Adrenal gland (tissue), 19 donors: ENCODE measurements at places on chromosomes 7 and 10. TPM values are rescaled to one million over a fixed set of nuclear protein-coding genes. Genes with fewer than 3 reads are reported as not detected.

Gene ADCY1
- total RNA-seq: 7.8 TPM

Gene TFPI2
- 87.8 TPM for total RNA-seq

Gene NUDT5
- total RNA-seq: 48.1 TPM

- no peak for DNase-seq
Measured at GRCh38 chr10:4652111-4653010, 173.6 kb upstream of the AKR1E2 start.

DNA sequence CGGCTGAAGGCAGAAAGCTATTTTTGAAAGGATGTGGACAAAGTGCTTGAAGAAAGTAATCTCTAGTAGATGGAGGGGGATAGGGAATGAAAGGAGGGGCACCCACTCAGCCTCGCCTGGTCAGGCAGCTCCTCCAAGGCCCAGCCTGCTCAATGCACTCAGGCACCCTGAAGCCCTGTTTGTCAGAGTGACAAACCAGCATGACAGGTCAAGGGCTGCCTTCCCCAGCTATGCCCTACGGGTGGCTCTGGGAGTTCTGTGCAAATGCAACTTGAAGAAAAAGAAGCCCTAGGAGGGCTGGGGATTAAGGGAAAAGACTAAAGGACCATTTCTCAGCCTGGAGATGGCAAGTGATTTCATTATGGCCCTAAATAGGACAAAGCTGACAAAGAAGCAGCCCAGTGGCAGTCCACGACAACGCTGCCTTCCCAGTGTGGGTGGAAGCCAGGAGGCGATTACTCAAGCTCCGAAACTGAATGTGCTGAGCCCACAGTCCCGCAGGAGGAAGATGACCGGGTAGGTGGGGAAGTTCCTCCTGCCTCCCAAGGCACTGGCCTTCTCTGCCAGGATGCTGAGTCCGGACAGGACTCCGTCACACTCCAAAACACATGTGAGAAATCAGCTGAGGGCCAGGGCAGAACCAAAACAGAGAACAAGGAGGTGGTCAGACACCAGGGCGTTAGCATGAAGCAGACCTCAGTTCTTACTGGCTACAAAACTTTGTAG is 16.3 kb downstream of the LIPA start:
- peak; percentile 77 for DNase-seq

GRCh38 chr10:6840766-6841165 is 260.7 kb upstream of the PRKCQ start:
- DNase-seq: no peak

GRCh38 chr7:572416-573268 is 53.0 kb upstream of the PDGFA start:
- DNase-seq: no peak

- DNase-seq: no peak
Measured at GRCh38 chr10:49170632-49171325, 17.4 kb downstream of the TMEM273 start.

DNA sequence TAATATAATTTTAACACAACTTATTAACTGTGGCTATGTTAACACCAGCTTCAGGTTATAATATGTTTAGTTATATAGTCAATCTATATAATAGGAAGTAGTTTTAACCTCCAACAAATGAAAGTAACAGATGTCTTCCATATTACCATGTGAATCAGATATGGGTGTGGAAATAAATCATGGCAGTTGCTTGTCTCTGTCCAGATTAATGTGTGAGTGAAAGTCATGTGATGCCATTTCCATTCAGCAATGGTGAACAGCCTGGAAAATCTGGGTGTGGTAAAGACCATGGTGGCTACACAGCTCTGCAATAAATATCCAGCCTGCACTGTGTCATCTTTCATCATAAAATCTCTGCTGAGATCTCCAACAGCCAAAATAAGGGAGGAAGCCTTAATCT is 27.8 kb downstream of the HEPACAM2 start:
- DNase-seq: no peak

DNA sequence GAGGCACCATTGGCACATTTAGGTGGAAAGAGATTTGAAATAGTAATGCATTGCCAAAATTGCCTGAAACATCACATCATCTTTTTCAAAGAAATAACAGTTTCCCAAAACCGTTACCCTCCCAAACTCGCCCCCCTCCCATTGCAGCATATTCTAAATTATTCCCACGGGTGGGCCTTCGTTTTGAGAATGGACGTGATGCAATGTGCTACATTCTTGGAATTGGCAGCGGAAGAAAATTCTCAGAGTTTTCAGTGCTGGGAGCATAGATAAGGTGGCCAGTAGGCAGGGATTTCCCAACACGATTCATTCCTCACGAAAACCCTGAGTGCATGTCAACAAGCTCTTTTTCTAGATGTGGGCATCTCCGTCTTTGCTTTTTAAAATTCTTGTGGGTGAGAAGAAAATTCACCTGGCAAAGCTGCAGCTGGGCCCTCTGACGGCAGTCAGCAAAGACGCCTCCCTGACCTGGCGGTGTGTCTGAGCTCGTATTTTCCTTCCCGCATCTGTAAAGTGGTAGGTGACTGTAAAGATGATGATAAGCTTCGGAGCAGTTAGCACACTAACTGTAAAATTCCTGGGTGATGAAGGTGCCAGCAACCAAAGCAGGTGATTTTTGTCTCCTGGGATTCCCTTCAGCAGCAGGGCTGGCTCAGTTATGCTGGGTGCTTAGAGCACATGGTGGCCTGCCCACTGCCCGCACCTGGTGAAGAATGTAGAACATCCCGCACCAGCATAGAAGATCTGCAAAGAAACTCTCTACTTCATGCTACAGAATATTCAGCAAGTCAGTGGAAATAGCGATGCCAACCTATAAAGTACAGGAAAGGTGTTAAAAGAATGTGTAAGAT is 141.9 kb upstream of the KLF6 start:
- no peak for DNase-seq

DNA sequence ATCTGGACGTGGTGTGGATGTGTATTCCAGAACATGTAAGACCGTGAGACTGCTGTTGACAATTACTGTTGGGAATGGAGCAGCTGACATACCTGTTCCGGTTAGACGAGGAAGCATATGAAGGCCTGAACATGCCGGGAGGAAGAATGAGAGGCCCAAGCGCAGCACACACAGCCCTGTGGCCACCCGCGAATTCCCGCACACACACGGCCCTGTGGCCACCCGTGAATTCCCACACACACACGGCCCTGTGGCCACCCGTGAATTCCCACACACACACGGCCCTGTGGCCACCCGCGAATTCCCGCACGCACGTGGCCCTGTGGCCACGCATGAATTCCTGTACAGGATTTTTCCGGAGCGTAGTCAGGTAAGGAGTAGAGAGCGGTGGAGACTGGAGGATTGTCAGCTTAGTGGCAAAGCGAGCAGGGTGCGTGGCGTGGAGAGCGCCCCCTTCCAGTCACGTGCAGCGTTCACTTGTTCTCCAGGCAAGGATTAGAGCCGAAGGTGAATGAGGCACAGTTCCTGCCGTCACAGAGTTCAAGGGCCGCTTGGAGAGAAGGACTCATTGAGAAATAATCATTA is 9.5 kb upstream of the SUN1 start:
- no peak for DNase-seq
